Nephron progenitor cell (in vitro differentiated cells): ENCODE measurements at places on chromosomes 11 and 22.

GRCh38 chr22:41517172-41518047 is 26.9 kb downstream of the POLR3H start:
- peak; percentile 82 for DNase-seq

DNA sequence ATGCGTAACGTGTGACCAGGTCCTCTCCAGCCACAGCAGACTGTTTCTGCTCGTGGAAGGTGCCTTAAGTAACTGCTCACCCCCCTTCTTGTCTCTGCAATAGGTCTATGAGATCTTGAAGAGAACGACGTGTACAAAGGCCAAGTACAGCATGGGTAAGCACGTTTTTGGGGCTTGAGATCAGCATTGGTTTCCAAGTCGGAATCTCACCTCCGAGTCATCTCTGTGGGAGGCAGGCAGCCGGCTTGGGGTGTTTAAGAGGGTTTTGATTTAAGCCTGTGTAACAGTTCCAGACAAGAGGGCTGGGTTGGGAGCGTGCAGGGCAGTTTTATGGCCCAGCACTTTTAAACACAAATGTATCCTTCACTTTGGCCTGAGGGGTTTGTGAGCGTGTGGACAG is 30.1 kb downstream of the ANO1 start:
- no peak for DNase-seq

- DNase-seq = no peak
Observed at GRCh38 chr11:15569305-15570025, 454.7 kb downstream of the INSC start.

DNA sequence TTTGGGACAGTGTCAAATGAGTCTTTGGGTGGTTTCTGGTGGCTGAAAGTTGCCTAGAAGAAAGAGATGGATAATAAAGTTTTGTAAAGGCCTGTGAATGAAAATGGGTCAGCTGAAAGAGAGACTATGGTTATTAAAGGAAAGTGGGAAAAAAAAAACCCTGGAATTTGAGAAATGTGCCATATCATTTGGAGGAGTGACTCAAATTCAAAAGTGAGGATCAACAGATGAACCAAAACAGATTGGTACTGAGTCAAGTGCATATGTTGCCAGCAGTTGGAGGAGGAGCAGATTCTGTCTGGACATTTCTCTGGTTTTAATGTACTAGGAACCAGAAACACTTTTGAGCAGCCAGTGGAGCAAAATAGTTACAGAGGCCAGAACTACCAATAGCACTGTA is 339.8 kb downstream of the KCNA4 start:
- DNase-seq = no peak

GRCh38 chr11:83046621-83047172 is 25.0 kb downstream of the RAB30 start:
- no peak for DNase-seq

- no peak for DNase-seq
Observed at GRCh38 chr11:63042596-63042995, 27.0 kb upstream of the SLC22A8 start.

- DNase-seq = no peak
Observed at GRCh38 chr11:88651556-88651955, 314.0 kb upstream of the CTSC start.
